ENCODE measurements at places on chromosomes 16 and 17.

- DNase-seq, result no peak
Observed at GRCh38 chr16:1613211-1613622, 1.1 kb downstream of the CRAMP1 start.

DNA sequence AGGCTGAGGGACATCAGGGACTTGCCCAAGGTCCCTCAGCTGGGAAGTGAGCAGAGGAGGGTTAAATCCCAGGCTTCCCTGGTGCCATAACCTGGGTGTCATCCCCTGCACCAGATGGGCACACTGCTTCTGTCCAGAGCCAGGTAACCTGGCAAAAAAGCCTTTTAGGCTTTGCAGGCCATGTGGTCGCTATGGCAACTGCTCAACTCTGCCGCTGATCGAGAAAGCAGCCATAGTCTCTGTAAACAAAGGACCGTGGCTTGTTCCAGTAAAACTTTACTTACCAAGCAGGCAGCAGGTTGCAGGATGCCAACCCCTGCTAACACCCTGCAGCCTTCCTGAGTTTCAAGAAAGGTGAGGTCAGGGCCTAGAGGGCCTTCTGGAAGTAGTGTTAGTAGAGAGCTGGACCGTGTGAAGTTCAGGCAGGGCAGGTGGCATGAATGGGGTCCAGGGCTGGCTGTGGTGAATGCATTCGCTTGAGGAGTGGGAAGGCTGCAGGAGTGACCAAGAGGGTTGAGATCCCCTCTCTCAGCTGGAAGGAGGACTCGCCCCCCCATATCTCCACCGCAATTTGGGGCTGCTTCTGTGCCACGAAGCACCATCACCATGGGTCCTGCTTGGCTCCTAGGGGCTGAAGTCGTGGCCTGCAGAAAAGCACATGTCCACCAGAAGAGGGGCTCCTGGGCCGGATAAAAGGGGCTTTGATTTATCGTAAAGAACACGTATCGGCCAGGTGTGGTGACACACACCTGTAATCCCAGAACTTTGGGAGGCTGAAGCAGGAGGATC lies 91.3 kb downstream of the SOCS1 start:
- no peak for DNase-seq

DNA sequence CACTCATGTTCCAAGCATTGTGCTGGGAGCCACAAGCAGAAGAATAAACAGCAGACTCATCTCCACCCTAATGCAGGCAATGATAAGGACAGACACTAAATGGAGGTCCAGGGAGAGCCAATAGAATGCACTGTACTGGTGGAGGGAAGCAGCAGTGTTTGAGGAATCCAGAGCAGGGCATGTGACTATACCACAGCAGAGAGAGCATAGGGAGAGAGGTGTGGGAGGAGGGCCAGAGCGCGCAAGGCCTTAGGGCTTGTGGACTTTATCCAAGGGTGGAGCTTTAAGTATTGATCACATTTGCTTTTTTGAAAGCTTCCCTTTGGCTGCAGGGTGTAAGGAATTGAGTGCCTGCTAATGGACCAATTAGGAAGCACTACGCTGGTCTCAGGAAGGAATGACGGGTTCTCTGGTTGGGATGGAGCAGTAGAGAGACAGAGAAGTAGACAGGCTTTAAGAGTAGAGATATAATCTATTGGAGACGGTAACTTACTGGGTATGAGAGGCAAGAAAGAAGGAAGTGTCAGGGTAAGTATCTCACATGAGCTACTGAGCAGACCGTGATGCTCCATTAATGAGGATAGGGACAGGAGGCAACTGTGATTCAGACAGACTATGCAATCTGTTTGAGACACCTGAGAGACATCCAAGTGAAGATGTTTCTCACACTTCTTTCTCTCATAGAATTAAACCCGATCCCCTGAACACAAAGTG lies 82.2 kb downstream of the MYO1D start:
- no peak for DNase-seq

DNA sequence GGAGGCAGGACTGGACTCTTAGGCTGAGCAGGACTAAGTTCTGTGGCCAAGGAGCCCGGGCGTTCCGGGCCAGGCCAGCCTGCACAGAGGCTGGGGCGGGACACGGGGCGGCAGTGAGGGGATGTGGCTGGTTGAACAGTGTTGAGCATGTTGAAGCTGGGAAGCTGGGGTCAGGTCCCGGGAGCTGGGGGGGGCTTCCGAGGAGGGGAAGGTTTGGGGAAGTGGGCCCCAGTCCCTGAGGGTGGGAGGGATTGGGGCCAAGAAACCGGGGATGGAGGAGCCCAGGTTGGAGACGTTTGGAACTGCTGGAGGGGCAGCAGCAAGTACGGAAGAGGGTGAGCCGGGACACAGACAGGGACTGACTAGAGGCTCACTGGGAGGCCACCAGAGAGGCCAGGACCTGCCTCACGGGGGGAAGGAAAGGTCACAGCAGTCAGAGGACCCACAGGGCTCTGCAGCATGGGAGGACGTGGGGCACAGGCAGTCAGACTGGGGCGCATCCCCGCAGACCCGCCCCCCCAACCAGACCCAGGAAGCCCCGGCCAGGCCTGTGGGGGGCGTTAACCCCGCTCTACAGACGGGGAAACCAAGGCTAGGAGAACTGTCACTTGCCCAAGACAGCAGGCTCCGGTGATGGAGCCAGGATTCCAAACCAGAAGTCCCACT lies 9.5 kb downstream of the TAX1BP3 start:
- DNase-seq, result no peak

GRCh38 chr16:68386628-68387027 lies 61.7 kb downstream of the SMPD3 start:
- no peak for DNase-seq

DNA sequence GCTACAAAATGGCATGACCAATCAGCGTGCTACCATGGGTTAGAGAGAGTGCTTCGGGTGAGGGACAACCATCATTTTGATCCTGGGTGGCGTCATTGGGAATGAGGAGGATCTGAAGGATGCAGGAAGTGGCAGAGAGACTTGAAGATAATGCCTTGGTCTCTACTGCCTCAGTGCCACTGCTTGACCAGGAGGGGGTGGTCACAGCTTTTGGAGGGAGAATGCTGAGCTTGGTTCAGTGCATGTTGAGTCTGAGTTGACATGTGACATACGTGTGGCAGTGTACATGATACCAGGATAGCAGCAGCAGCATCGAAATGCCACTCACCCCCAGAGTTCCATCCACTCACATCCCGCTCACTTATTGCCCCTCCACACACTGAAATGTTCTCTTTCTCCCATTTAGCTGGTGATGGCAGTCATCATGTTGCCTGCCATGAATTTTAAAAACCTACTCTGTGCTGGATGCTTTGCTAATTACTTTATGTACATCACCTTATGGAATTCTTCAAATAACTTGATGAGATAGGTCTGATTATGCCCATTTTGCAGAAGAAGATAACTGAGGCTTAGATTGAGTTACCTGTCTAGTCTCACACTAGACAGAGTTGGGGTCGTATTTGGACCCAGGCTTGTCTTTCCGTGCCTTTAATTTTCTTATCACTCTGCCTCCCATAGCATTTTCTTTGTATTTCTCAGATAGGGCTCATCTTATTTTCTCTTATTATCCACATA lies 36.7 kb downstream of the ARSG start:
- DNase-seq, result no peak

GRCh38 chr17:32311028-32311536 lies 30.9 kb downstream of the C17orf75 start:
- DNase-seq, result no peak

DNA sequence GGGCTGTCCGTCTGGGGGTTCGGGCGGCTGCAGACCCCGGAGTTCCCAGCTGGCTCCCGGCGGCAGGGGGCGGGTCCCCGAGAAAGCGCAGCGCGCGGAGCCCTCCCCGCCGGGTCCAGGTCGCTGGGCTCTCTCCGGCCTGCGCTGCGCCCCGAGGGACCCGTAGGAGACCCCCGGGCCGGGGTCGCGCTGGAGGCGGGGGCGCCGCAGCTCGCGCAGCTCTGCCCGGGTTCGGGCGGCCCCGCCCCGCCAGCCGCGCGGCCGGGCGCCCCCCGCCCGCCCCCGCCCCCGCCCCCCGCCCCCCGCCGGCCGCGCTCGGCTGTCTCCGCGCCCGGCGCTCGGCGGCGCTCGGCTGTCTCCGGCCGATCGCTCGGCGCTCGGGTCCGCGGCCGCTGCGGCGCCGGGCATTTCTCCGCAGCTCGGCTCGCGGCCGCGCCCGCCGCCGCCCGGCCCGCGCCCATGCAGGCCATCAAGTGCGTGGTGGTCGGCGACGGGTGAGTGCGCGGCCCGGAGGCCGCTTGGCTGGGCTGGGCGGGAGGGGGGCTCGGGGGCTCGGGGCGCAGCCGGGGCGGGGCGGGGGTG lies at the start of gene RAC3:
Gene RAC3 (plus strand): TSS at position 376 of the 582 bp plus-strand sequence. CDS start 84 bp downstream, at position 460.
- peak; percentile 67 for DNase-seq

DNA sequence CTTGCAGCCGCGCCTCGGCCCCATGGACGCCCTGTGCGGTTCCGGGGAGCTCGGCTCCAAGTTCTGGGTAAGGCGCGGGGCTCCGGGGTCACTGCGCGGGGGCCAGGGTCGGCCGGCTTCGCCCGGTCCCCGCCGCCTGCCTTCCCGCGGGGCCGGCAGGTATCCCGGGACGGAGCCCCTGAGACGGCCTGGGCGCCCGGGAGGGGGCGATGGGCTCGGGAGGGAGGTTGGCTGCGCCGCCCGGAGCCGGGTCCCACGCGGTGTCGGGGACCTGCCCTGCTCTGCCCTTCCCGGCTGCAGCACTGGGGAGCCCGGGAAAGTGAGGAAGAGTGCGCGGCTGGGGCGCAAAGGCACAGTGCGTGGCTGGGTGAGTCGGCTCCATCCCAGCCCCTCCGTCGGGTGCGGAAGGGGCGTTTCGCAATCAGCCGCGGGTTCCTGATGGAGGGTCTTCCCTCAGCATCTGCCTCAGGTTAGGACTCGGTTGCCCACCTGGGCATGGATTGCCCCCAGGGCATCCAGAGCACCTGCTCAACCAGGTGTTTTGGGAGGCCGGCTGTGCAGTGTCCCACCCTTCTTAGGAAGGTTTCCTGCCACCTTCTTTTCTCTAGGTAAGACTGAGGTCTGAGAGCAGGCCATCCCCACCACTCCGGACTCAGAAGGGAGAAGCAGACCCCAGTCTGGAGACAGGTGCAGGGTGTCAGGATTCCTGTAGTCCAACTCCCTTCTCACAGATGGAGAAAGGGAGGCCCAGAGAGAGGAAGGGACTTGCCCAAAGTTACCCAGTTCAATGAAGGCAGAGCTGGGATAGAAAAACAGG lies 442 bp downstream of the ABCC3 start:
- DNase-seq, result no peak

DNA sequence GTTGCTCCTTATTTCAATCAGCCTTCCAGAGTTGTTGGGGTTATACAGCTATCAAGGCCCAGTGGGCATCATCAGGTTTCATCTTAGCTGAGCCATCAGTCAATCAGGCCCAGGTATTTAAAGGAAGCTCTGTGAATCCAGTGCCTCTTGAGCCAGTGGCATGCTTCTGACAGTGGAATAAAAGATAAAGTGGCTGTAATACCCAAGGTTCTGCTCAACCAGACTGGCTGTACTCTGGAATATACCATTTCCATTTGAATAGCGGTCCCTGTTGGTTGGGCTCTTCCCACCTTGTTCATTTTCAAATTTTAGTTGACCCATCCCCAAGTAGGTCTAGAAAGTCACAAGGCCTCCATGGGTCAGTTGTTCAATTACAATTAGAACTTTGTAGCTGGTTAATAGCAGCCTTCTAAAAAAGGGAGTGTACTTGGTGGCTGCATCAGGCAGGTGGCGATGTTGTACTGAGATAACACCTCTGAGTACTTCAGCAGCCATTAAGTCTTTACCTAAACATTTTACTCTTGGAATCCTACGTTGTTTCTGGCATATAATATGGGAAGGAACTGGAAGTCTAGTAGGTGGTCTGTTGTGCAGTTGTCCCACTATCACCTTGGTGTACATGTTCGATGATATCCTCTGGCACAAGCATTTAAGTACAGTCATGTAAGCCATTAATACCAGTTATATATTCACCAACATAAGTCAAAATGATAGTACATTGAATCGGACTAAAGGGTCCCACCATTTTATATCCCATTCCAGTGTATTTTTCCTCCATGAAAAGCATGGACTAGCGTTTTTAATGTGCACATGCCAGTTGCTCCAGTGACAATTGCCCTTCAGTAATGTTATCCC lies 294.1 kb downstream of the BCAS3 start:
- peak; percentile 39 for DNase-seq

All from Daoy (cell line).